ENCODE measurements at places on chromosomes 1 and 21.

- no peak for DNase-seq
Measured at GRCh38 chr1:234488054-234489006, 9.4 kb upstream of the TARBP1 start.

DNA sequence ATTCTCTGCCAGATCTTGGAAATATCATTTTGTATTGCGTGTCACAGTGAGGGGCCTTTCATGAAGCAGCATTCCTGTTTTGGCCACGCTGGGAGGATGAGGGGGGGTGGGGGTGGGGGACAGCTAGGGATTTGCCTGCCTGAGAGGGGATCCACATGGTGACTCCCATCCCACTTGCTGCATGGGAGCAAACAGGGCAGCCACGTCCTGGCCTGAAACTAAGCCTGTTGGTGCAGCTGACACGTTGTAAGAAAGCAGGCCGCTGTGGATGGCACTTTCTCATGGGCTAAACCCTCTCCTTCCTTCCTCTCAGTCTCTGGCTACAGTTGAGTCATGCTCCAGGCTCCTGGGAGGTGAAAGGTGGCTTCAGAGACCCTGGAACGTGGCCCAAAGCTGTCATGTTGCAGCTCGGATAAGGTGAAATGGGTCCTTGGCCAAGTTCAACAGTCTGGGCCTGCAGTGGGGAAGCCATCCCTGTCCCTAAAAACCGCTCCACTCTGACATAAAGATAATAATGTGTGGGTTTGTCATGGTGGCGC is 346.7 kb upstream of the VAMP3 start:
- no peak for DNase-seq

GRCh38 chr1:3474016-3474415 is 19.6 kb downstream of the ARHGEF16 start:
- DNase-seq: no peak

GRCh38 chr21:46155514-46156377 is at the start of gene FTCD:
Gene FTCD (minus strand): TSS chr21:46155579. CDS start chr21:46155523, 56 bp downstream.
- no peak for DNase-seq

GRCh38 chr1:11725616-11726015 is 10.3 kb upstream of the AGTRAP start:
- peak; percentile 47 for DNase-seq

DNA sequence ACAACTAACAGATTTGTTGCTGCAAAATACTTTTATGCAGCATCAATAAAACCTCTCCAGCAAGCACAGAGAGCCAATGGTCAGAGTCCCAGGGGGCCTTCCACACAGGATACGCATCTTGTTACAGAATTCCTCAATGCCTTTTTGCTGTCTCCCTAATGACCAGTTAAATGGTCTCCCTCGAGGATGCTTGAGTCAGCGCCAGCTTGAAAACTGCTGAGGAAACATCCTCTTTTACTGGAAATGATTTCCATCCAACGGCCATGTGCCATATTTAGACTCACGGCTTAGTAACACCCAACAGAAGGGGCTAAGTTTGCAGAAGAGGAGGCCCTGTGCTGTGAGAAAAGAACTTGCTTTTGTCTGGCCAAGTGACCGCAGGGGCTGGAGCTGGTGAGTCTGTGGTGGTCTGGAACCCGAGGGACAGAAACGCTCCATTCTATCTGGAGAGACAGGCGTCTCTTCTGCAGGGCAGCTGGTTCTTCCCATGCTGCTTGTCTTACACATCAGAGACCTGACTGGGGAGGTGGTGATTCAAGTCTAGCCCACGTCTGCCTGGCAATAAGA is 496.4 kb downstream of the SETD4 start:
- no peak for DNase-seq

GRCh38 chr21:38709876-38710275 is 95.9 kb upstream of the ETS2 start:
- no peak for DNase-seq

DNA sequence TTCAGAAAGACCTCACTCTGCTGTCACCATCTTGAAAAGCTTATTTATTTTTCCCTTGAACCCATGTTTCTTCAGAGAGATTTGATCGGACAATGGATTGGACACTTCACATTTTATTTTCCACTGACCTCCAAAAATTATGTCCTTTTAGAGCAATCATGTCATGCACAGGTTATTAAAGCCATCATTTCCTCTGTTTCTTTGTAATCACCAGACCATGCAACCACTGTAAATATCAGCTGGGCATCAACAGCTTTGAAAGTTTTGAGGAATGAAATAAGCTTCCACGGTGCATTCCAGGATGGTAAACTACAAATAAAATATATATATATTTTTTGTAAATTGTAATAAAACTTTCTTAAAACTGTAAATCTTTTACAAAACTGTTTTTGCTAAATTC is 144.1 kb upstream of the ADAMTS5 start:
- no peak for DNase-seq

DNA sequence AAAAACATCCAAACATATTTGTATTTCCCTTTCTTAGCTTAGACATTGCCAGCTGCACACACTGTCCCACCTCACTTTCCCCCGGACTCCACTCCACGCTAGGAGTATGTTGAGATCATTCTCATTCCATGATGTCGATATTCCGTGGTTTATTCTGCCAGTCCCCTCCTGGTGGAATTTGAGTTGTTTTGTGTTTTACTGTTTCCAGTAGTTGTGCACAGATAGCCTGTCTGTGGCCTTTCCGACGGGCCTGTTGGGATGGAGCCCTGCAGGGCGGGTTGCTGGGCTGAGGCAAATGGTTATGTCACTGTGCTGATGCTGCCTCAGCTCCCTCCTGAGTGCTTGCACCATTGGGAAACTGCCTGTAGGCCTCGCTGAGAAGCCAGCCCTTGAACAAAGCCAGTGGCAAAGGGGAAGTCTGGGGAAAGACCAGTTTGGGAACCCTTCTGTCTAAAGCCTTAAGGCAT is 12.8 kb downstream of the TRAPPC10 start:
- DNase-seq: no peak

DNA sequence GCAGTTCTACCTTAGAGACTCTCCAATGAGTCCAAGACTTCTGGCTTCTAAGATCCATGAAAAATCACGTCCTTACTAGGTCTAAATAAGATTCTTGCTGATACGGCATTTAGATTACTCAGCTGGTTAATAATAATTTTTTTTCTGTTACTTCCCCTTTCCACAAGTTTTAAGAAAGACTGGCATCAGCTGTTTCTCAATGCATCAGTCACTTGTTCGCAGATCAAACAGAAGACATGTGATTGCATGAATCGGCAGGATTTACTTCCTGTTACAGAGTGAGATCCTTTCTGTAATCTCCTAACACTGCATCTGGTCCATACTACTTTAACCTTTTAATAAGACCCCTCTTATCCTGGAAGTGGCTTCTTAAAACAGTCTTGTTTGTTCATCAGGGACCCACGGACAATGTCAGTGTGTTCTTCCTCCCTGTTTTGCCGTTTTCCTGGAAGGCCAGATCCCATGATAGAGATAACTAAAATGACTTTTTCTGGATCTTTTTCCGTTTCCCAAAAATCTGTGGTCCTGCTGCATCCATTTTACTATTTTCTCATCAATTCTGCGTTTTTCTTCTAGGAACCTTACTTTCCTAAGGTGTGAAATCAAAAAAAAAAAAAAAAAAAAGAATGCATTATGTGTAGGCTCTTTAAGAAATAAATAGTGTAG is 6.1 kb downstream of the NPL start:
- no peak for DNase-seq

DNA sequence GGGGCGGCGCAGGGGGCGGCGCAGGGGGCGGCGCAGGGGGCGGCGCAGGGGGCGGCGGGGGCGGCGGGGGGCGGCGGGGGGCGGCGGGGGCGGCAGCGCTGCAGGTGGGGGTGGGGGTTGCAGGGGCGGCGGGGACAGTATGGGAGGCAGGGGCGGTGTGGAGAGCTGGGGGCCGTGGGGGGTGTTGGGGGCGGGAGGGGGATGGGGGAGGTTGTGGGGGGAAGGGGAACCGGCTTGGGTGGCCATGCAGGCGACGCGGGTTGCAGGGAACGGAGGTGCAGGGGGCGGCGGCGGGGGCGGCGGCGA is 13.0 kb upstream of the SLC19A1 start:
- DNase-seq: no peak

- no peak for DNase-seq
Measured at GRCh38 chr1:203381151-203381751, 30.3 kb upstream of the FMOD start.

DNA sequence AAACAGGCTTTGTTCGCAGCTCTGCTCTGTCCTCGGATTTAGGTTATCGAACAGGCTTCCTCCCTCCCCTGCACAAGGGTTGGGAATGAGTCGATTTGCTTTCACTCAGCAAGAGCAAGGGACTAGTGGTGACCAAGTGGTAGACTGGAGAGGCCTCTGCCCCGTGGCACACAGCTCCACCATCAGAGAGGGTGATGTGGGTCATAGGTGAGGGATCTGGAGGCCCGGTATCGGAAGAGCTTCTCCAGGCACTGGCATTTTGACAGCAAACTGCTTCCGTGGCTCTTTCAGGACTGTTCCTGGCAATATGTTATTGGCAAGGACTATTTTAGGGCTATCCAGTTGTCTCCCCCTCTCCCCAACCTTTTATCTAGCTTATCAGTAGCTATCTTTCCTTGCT is 3.1 kb upstream of the ELF3 start:
- DNase-seq: no peak

- DNase-seq: no peak
Measured at GRCh38 chr1:67748630-67749029, 63.6 kb downstream of the GADD45A start.

- no peak for DNase-seq
Measured at GRCh38 chr1:62325681-62326080, 6.4 kb upstream of the KANK4 start.

DNA sequence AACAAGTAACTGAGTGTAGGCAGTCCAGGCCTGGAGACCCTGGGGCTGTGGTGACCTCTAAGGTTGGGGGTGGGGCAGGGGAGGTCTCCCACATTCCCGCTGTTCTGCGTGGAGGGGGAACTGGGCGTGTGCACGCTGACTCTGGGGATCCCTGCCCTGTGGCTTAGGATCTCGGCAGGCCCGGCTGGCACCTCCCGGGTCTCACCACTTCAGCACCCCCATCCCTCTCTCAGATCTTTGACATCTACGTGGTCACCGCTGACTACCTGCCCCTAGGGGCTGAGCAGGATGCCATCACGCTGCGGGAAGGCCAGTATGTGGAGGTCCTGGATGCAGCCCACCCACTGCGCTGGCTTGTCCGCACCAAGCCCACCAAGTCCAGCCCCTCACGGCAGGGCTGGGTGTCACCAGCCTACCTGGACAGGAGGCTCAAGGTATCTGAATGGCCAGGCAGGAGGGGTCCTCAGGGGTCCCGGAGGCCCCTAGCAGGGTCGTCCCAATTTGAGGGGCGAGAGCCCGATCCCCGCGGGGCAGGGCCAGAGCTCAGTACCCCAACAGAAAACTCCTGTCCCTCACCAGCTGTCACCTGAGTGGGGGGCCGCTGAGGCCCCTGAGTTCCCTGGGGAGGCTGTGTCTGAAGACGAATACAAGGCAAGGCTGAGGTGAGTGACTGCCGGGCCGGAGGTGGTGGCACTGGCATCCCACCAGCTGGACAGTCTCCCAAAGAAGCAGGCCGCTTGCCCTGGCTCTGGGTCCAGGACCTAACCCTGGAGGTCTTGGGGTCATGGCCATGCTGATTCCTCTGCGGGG is 68.7 kb downstream of the TRIM11 start:
- no peak for DNase-seq

GRCh38 chr21:45022736-45023135 is 51.6 kb upstream of the ADARB1 start:
- DNase-seq: no peak

- DNase-seq: no peak
Measured at GRCh38 chr1:54456361-54456760, 50.2 kb upstream of the SSBP3 start.

- no peak for DNase-seq
Measured at GRCh38 chr1:84379138-84379916, 19.0 kb upstream of the DNASE2B start.

DNA sequence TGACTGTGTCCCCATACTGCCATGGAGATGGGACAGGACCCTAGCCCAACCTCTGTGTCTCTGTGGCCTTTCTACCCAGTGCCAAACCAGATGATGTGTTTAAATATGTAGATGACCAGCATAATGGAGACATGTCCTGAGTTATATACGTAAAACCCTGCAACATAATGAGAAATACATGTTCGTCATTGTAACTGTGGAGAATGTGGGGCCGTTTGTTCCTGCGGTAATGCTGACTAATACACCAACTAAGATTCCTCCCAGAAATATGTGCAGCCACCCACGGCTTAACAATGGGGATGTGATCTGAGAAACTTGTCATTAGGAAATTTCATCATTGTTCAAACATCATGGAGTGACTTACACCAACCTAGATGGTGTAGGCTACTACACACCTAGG is 71.7 kb upstream of the SIM2 start:
- DNase-seq: no peak

- no peak for DNase-seq
Measured at GRCh38 chr21:34915364-34915841, 133.7 kb downstream of the RUNX1 start.

DNA sequence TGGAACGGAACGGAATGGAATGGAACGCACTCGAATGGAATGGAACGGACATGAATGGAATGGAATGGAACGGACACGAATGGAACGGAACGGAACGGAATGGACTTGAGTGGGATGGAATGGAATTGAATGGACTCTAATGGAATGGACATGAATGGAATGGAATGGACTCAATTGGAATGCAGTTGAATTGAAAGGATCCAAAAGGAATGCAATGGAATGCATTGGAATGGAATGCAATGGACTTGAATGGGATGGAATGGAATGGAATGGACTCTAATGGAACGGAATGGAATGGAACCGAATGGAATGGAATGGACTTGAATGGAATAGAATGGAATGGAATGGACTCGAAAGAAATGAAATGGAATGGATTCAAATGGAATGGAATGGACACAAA is 102.4 kb upstream of the OR4F16 start:
- no peak for DNase-seq

DNA sequence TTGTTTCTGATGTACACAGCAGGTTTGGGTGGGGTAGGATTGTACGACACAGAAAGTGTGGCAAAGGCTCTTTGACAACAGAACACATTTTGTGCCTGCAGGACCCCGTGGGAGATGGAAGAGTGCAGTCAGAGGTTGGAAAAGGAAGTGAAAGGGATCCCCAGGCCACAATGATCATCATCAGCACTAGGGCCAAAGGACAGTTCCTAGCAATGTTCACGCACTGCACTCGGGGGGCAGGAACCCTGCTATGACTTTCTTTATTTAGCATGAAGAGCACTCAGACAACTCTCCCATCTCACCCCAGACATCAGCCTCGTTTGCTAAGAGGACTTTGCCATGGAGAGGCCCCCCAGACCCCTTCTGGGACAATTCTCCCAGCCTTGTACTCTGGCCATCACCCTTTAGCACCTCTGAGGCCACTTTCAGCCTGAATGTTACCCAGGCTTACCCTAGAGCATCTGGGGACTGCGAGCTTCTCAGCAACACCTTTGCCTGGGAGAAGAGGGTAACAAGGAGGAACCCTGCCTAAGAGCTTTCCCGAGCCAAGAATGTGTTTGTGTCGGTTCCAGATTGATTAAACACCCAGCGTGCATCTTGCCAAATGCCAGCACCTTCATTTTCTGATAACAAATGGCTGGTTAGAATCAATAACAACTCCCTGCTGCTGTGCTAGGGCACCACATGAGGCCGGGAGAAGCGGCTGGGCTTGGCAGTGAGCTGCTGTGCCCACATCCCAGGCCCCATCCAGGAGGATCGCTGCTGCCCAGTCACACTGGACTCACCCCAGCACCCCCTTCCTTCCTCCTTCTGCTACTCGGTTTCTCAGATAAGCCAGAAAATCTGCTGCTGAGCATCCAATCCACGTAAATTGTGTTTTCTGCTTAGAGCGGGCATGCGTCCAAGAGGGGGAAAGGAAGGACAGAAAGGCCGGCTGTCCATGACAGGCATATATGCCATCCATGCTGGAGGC is 633.1 kb downstream of the AJAP1 start:
- no peak for DNase-seq
